Stimulated activated CD8-positive, alpha-beta memory T cell treated with anti-CD3 and anti-CD28 coated beads, Interleukin-7, amount 100 ng/mL, for 1 hour (primary cell): ENCODE measurements at places on chromosomes 3 and 15.

- no peak for DNase-seq
These were observed 118.6 kb downstream of the ANO10 start for GRCh38 chr3:43503067-43503728.

- no peak for DNase-seq
These were observed 6.8 kb upstream of the GATA2 start for GRCh38 chr3:128499724-128500275.

DNA sequence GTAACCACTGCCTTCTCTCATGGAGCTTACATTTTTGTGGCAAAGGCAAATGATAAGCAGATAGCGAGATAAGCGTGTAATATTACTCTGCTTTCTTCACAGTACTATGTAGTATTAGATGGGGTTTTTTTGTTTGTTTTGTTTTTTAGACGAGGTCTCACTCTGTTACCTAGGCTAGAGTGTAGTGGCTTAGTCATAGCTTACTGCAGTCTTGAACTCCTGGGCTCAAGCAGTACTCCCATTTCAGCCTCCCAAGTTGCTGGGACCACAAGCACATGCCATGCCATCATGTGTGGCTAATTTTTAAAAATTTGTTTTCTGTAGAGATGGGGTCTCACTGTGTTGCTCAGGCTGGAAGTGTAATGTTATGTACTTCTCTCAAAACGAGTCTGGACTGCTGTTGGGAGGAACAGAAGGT lies 22.9 kb downstream of the MBNL1 start:
- no peak for DNase-seq

DNA sequence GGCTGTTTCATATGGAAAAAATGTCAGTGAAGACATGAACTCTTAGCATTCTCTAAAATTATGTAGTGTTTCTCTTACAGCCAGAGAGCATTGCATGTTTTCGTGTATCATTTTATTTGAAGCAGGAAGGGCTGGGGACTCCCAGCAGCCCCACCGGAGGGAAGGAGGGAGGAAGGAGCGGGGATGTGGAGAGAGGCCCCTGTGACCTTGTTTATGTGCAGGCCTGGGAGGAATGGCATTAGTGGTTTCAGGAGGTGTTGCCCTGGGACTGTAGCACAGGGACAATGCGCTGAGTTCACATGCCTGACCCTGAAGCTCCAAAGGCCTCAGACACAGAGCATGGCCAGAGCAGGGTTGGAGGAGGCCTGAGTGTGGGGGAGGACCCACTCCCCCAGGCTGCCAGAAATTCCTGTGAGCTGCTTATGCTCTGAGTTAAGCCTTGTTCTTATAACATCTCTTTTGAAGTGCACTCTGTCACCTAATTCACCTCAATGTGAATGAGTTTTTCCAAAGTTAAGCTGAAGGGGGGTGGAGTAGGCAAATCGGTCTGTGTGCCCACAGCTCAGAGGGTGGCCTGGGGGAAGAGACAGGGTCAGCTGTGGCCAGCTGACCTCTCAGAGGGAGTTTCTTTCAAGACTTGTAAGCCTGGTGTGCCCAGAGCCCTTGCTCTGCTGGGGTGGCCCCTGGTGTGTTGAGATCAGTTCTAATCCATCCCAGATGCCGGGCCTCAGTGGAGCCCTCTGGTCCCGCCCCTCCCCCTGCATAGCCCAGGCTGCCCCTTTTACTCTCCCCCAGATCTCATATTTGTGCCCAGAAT lies 3.9 kb upstream of the RNU6-1 start:
- DNase-seq = no peak

DNA sequence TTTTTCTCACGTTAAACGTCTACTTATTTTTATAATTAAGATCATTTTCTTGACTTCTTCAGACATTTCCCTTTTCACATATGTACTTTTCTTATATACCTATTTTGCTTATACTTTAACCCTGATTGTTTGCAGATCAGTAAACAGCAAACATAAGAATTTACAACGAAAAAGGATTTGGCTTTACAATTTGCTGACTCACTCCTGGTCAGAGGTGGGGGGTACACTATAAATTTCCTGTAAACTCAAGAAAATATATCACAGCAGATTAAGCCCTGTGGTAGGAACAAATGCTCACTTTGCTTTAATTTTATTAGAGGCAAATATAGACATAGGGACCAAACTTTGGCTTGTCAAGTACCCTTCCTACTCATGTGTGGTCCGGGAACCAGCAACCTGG lies 185.0 kb downstream of the PLCL2 start:
- DNase-seq = no peak

DNA sequence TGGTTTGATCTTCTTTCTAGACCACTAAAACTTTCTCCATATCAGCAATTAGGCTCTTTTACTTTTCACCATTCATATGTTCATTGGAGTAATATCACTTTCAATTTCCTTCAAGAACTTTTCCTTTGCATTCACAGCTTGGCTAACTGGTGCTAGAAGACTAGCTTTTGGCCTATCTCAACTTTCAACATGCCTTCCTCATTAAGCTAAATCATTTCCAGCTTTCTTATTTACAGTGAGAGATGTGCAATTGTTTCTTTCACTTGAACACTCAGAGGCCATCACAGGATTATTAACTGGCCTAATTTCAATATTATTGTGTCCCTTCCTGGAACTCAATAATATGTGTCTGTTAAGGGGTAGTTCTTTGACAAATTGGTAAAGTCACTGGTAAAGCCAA lies 42.8 kb upstream of the PLOD2 start:
- no peak for DNase-seq

- DNase-seq = no peak
These were observed 181.3 kb upstream of the WNT5A start for GRCh38 chr3:55668359-55668758.

DNA sequence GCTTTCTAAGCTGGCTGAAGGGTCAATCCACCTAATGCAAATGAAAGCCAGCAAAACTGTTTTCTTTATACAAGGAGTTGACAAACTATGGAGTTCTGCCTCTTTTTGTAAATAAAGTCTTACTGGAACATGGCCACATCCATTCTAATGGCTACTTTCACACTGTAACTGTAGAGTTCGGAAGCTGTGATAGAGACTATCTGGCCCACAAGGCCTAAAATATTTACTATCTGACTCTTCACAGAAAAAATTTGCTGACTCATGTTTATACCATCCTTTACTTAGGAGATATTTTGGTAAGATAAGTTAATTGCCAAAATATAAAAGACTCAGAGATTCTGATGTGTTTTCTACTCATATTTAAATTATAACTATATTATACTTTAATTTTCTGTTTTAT lies 93.7 kb upstream of the GK5 start:
- no peak for DNase-seq

DNA sequence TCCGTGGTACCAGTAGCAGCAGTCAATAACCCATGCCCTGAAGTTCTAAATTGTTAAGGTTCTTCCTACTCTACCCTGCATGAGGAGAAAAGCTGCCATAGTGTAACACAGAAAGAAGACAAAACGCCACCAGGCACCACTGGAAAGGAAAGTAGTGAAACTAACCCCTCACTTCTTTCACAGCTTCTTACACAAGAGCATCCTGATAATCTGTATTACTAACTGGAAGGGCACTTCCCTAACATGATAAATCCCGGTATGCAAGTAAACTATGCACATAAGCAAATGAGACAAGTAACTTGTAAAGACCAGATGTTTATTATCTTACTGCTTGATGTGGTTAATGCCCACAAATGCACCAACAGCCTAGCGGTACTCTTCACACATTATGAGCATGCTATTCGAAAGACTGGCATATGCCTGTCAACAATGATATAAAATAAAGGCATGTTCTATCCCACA lies 141.3 kb downstream of the ADAM10 start:
- no peak for DNase-seq

DNA sequence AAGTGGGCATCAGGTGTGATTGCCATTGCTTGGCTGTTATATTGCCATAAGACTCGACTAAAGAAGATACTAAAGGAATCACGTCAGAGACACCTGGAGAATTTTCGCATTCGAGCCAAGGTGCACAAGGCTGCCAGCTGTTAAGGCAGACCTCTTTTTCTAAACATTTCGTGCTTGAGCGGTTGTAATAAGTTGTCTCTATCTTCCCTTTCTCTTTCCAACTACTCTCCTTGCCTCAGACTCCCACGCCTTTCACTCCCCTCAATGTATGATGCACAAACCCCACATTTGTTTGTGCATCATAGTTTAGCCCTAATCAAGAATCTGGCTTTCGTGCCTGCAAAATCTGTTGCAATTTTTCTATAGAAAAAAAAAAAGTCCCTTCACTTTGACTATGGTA lies 118.0 kb downstream of the IQCH start:
- DNase-seq = no peak

GRCh38 chr3:45611628-45612081 lies 17.1 kb downstream of the LIMD1 start:
- DNase-seq = no peak

GRCh38 chr15:68791431-68792283 lies 29.0 kb downstream of the ANP32A start:
- peak; percentile 15 for DNase-seq

DNA sequence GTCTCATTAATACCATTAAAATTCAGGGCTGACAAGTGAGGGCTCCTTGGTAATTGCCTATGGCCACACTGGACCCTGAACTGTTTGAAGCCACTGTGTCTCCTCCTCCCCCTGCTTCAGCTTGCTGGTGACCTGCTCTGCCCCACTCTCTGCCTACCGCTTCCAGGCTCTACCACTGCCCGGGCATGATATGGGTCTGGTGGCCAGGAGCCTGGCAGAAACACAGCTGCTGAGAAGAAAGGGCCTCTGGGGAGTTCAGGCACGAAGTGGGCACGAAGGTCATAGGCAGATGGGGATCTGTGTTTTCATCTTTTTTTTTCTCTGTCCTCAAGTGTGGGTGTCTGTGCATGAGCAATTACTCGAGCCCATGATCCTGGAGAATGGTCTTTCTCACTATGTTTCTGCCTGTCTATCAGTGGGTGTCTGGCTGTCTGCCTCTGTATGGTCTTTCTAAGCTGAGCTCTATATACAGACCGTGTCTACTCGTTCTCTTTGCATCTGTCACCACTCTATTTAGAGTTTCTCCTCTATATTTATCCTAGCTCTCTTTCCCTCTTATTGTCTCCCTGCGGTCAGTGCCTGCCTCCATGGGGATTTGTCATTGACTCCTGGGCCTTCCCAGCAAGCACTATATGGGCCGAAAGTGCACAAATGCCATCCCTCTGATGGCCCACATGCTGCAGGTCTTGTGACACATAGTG lies 42.1 kb upstream of the EPHB1 start:
- DNase-seq = no peak

DNA sequence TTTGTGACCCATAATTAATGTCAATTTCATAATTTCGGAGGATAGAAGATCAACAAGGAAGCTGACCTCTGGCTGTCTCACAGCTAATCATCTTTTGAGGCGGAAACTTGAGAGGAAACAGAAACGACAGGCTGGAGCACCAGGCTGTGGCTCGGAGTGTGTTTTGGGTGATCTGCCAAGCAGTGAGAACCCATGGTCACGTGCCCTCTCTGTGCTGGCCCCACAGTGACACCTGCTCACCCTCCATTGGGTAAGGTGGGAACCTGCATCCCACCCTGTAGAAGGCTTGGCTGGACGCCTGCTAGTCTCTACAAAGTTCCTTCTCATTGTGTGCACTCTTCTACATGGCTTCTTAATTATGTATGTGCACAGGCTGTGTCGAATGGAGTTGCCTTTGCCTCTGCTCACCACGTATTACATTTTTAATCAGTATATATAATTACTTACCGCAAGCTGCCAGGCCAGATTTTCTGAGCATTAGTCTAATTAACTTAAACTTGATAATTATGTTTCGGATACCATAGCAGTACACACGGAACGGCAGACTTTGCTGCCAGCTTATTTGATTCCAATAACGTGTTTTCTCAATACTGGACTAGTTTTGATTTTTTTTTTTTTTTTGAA lies 719.4 kb upstream of the CFAP20DC start:
- no peak for DNase-seq

DNA sequence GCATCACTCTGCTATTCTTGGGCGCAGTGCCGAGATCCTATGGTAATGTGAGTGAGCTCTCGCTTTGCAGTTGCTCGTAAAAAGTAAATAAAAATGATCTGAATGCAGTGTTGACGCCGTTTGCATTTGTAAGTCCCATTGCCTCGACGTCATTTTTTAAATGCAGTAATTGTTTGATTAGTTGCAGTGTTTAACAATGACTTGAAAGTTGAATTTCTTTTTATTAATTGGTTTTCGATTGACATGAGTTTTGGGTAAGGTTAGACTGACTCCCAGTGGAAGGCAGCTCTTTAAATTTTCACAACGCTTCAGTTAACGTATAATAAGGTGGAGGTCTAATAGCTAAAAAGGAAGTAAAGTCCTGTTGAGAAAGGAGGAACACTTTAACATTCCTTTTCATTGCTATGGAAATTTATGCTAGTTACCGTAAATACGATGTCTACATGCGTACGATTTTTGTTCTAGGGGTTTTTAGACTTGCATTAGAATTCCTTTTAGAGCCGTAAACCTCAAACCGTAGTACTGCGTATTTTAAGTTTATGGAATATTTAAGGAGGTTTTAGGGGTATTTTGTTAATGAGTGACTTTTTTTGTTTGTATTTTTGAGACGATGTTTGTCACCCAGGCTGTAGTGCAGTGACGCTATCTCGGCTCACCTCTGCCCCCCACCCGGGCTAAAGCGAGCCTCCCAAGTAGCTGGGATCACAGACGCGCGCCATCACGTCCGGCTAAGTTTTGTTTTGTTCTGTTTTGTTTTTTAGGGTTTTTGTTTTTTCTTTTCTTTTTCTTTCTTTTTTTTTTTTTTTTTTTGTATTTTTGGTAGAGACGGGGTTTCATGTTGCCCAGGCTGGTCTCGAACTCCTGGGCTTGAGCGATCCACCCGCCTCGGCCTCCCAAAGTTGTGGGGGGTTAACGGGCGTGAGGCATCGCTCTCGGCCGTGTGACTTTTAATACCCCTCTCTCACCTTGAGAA lies 1.4 kb downstream of the MORF4L1 start:
- DNase-seq = no peak

DNA sequence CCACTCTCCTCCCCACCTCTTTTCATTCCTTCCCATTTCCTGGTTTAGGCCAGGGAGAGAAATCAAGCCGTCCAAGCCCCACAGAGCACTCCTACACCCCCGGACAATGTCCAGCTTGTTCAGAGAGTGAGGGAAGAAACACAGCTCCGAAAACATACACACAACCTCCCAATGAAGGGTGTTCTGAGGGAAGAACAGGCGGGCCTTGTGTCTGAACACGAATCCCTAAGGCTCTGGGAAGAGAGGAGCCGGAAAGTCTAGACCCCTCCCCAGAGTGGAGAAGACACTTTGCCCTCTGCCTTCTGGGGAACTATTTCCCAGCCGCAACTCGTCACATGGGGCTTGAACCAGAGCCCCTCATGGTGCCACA lies 30.5 kb downstream of the ACAN start:
- no peak for DNase-seq

GRCh38 chr3:157163217-157163953 lies 3.4 kb upstream of the CCNL1 start:
- no peak for DNase-seq

DNA sequence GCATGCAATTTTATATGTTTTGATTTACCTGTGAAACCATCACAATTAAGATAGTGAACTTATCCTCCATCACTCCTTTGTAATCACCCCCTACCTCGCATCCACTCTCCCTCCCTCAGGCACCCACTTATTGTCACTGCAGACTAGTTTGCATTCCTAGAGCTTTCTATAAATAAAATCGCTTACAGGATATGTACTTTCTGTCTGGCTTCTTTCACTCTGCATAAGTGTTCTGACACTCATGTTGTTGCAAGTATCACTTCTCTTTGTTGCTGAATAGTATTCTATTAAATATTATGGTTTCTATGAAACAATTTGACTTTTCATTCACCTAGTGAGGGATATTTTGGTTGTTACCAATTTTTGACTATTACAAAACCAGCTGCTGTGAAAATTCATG lies 139.3 kb downstream of the RSRC1 start:
- no peak for DNase-seq
